Stimulated activated CD4-positive, alpha-beta T cell treated with anti-CD3 and anti-CD28 coated beads, Interleukin-4, amount 100 ng/mL, for 1 hour (primary cell): ENCODE measurements at places on chromosomes 1 and 21.

DNA sequence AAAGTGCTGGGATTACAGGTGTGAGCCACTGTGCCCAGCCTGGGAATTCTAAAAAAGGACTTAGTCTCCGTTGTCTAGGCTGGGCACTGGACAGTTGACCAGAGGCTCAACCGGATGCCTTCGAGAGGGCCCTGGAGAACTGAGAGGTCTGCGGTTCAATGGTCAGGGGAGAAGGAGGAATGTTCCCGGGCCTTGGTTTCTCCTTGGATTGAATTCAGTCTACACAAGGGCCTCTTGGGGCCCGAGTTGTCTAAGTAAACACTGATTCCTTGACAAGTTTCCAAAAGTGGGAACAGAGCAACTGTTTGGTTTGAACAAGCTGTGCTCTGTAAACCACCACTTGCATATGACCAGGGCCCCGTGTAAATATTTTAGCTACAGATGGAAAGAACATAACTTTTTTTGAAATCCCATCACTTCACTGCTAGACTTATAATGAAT, 29.1 kb upstream of the CAPZB start:
- no peak for DNase-seq

DNA sequence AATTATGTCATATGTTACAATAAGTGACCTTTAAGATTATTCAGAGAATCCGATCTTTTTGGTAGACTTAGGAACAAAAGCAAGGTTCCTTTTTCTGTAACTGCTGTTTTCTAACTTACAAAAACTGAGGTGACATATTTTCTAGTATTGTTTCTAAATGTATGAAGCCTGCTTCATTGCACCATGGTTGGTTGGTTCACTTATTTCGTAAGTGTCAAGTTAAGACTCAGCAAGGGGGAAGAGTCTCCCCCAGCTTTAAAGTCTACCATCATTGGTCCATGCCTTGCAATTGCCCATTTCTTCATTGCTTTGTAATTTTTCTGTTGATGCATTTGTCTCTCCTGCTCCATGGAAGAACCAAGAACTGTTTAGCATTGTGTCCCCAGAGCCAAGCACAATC, 136.9 kb downstream of the DISC1 start:
- DNase-seq: no peak

DNA sequence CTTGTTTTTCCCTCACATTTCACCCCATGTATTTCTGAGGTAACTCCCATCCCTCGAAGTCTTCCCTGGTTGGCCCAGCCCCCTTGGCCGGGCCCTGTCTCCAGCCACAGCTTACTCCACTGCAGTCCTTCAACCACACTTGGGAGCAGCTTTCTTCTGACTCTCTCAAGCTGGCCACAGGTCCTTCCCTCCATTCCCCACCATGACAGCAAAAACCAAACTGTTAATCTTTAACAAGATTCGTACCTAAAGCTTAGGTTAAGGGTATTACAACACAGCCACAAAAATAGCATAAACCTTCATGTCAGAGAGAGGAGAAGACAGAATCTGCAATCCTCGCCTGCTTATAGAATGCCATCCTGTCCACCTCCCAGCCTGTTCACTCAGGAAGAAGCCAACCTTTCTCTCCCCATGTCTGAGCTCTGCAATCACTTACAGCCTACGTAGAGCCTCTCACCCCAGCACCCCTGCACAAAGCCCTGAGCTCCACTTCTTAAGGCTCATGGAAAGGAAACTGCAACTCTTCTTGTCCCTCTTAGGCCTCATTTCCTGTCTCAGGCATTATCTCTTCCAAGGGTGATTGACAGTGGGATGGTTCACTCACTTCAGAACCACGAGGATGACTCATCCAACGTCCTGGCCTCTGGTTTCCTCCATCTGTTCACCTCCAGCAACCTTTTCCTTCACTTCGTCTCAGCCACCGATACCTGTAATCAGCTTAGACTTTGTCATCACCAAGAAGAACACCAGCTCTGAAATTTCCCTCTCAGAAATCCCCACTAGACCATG, 72.8 kb downstream of the CD2 start:
- peak; percentile 57 for DNase-seq

DNA sequence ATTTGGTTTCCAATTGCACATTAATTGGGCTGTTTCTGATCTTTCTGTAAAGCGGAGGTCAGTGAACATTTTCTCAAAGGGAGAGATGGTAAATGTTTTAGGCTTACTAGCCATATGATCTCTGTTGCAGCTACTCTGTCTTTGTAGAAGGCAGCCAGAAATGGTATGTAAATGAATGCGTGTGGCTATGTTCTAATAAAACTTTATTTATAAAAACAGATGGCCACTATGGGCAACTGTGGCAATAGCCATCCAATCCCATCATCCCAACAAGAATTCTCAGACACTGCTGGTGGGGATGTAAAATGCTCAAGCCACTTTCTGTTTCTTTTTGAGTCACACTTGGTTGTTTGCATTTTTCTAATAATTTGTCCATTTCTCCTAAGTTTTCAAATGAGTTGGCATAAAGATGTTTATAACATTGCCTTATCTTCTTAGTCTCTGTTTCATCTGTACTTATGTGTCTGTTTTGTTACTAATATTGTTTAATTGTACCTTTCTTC, 448.8 kb upstream of the VAMP3 start:
- no peak for DNase-seq

DNA sequence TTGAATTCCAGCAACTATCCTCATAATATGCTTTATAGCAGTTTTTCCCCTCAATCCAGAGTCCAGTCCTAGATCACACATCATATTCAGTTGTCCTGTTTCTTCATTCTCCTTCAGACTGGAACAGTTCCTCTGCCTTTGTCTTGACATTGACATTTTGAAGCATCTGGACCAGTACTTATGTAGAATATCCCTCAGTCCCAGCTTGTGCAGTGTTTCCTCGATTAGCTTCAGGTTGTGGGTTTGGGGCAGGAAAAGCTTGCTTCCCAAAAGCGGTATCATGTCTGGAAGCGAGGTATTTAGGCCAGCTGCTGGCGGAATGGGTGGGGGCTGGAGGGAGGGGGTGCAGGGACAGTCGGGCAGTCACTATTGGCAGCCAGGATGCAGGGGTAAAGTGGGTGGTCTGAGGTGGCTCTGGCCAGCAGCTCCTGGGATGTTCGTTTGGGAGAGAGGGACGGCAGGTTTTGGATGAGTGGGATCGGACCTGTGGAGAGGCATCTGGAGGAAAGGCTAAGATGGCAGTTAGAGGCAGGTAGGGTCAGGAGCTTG, 6.5 kb downstream of the THEMIS2 start:
- DNase-seq: no peak
